ENCODE measurements at places on chromosomes 11 and 22.

- DNase-seq: no peak
These were observed 489 bp downstream of the OR10A4 start for GRCh38 chr11:6876914-6877313.

- DNase-seq: no peak
These were observed 22.3 kb downstream of the ZBTB16 start for GRCh38 chr11:114081641-114082414.

- DNase-seq: no peak
These were observed 37.6 kb upstream of the RIC3 start for GRCh38 chr11:8206251-8207079.

DNA sequence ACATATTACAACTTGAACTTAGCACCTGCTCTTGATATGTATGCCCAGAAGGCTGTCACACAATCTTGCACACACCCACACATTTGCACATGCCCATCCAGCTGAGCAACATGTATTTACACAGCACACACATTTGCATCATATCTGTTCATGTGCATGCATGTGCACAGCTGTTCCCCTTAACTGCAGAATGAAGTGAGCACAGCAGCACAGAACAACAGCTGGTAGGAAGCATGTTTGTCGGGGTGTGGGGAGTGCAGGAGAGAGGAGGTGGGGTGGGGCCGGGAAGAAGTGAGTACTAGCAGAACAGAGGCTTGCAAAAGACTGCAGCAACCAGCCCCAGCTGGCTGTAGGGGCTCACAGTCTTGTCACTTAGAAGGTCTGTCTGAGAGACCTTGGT lies 296.5 kb downstream of the KIRREL3 start:
- no peak for DNase-seq

DNA sequence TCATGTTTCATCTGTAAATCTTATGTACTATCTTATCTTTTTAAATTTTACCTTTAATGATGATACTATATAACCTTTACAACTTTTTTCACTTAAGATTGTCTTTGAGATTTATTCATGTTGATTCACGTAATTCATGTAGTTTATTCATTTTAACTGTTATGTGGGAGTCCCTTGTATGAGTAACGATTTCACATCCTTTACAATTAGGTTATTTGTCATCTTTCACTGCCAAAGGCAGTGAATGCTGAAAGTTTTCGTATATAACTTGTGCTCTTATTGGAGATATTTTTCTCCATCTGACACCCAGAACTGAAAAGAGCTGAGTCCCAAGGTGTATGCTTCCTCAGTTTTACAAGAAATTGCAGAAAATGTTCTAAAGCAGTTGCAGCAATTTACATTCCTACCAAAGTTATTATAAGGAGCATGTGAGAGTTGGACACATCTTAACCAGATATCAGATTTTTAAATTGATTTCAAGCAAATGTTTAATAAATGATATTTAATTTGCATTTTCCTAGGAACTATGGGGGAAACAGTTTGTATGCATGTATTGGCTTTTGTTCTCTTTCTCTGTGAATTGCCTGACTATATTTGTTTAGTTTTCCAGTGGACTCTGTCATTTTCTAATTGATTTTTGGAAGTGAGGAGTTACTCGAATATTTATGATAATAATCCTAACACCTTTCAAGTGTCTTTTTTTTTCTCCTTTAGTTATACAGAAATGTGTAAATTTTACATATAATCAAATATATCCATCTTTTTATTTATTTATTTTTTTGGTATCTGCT lies 6.4 kb downstream of the ARL14EP start:
- DNase-seq: no peak

DNA sequence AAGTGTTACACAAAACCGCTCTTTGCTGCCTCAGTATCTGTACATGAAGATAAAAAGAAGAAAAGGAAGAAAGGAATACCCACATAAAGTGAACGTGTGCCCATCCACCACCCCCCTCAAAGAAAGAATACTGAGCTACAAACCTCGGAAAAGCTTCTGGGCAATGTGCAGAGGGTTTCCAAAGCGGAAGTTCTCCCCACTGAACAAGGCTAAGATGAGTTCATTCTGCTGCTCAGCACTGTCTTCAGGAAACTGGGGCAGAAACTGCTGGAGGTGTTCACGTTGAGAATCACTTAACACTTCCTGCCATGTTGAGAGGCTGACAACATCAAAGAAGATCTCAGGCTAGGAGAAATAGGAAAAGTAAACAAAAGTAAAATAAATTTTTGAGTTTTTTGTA lies 6.9 kb downstream of the NFRKB start:
- DNase-seq: no peak

- DNase-seq: peak; percentile 80
These were observed 41.1 kb downstream of the TST start for GRCh38 chr22:36977947-36978660.

- DNase-seq: no peak
These were observed 96.5 kb downstream of the RPL27A start for GRCh38 chr11:8779107-8779506.

GRCh38 chr11:59532620-59533019 lies 21.3 kb downstream of the OR4D9 start:
- no peak for DNase-seq

- DNase-seq: no peak
These were observed 12.6 kb downstream of the ZNF143 start for GRCh38 chr11:9473408-9473807.
